ENCODE measurements at places on chromosomes 12 and 14.
A peak's percentile ranks its signal among the peaks of the same experiment; 100 is the strongest.

DNA sequence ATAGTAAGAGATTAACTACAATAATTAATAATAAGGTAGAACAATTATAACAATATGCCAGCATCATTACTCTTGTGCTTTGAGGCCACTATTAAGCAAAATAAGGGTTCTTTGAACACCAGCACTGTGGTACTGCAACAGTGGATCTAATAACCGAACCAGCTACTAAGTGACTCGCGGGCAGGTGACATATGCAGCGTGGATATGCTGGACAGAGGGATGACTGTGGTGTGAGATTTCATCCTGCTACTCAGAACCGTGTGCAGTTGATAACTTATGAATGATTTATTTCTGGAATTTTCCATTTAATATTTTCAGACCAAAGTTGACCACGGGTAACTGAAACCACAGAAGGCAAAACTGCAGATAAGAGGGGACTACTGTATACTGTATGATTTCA is 34.4 kb downstream of the BMAL2 start:
- no peak for DNase-seq

GRCh38 chr12:9253464-9253863 is 45.3 kb upstream of the PZP start:
- DNase-seq = no peak

DNA sequence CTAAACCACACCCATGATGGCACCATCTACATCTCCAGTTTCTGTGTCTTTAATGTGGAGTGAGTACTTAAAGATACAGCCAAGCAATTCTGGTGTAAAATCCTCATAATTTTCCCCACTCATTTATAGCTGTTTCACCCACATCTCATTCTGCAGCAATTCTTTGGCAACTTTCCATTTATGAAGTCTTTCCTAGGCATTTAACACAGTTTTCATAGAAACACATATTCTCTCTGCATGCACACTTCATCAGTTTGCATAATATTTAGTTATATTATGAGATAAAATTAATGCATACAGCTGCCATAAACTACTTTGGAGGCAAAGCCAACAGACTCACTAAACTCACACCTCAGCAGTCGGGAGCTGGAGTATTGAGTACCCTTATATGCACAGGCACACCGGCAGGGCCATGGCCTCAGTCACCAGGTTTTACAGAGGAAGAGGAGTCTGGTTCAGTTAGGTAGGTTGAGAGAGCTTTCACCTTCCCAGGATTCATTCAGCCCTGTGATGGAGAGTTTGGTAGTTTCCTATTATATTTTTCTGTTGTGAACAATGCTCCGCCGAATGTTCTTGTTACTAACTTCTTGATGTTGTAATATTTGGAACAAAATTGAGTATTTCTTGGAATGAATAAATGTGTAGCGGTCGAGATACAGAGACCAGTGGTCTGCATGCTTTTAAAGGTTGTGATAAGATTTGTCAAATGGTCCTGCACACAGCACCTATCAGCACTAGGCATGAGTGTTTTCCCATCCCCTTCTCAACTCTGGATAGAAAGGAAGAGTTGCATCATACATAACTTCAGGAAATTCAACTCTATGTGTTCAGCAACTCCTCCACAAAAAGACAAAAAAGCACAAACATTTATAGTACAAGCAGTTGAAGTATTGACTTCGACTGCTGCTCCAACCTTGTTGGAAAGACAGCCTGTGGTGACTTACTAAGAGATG is 123.5 kb downstream of the TTC8 start:
- no peak for DNase-seq

DNA sequence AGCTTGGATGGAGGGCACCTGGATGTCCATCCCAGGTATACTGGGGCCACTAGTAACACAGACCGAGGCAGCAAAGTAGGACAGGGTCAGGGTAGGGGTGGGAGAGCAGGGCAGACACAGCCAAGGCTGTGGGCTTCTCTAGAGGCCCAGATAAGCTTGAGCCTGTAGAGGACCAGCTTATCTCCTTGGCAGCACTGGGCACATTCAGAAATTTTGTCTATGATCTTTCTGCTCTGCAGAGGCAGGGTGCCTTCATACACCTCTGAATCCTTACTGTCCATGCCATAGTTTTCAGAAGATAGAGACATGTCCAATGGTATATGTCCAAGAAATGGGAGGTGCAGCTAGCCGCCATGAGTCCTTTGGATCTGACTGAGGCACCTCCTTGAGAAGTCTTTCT is 26.4 kb upstream of the USP15 start:
- DNase-seq = no peak

GRCh38 chr12:125890971-125891370 is 825.7 kb downstream of the AACS start:
- DNase-seq = no peak

GRCh38 chr12:41606468-41607445 is 418.6 kb downstream of the PDZRN4 start:
- DNase-seq = no peak

GRCh38 chr14:64812412-64812811 is 67.3 kb downstream of the SPTB start:
- DNase-seq = no peak

- no peak for DNase-seq
Measured at GRCh38 chr14:28751467-28752058, 15.0 kb upstream of the FOXG1 start.

- DNase-seq = no peak
Measured at GRCh38 chr12:54601841-54602240, 13.4 kb upstream of the PPP1R1A start.

DNA sequence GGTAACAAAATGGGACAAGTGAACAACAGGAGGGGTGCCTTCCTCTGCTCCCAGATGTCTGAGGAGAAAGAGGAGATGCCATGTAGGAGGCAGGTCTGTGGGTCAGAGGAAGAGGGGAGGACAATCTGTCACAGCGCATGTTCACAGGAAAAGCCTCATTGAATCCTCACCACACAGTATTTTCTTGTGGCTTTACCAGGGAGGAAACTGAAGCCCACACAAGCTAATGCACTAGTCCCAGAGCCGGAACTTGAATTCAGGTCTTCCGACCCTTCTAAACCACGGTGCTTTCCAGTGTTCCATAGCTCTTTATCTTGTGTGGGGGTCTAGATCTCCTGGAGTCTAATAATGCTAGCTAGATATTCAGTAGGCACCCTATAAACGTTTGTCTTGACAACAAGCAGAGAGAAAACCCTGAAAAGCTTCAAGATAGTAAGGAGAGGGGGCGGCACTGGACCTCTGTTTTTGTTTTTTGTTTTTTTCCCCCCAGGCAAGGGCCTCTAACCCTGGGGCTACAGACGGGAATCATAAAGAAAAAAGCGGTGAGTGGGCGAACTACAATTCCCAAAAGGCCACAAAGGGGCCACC is 371 bp upstream of the SHMT2 start:
- DNase-seq = no peak

GRCh38 chr14:101628471-101628966 is 67.2 kb downstream of the DIO3 start:
- peak; percentile 57 for DNase-seq

GRCh38 chr12:101018540-101018939 is 191.5 kb downstream of the SLC5A8 start:
- no peak for DNase-seq

- no peak for DNase-seq
Measured at GRCh38 chr14:85873006-85873405, 343.1 kb downstream of the FLRT2 start.

- no peak for DNase-seq
Measured at GRCh38 chr12:75526655-75527511, 15.5 kb upstream of the KRR1 start.

- DNase-seq = no peak
Measured at GRCh38 chr12:69003991-69004390, 71.0 kb upstream of the CPM start.

DNA sequence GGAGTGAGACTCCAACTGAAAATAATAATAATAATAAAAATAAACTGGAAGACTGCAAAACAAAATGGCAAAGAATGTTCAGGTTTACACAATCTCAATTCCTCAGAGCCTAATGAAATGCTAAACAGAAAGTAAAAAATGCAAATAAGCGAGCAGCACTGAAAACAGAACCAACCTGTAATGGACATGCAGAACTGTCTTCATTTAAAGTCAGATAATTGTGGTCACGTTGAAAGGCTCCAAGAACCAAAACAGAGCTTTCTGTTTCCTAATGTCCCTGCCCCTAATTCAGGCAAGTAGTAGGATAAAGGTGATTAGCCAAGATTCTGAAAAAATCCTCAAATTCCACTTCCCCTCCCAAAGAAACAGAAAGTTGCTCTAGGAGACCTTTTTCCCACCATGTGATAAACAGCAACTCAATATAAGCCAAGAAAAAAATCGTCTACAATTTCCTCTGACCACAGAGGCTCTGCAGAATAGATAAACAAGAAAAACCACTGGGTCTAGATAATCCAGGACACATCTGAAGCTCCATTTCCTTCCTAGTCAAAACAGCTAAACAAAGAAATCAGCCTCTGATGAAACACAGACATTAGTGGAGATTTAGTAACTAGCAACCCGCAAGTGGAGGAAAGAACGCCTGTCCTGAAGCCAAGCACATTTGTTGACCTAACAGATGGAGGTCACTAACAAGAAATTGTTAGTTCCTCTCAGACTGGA is 3.0 kb downstream of the MIS18BP1 start:
- DNase-seq = no peak

- no peak for DNase-seq
Measured at GRCh38 chr14:93989939-93990338, 7.2 kb upstream of the CCDC197 start.

DNA sequence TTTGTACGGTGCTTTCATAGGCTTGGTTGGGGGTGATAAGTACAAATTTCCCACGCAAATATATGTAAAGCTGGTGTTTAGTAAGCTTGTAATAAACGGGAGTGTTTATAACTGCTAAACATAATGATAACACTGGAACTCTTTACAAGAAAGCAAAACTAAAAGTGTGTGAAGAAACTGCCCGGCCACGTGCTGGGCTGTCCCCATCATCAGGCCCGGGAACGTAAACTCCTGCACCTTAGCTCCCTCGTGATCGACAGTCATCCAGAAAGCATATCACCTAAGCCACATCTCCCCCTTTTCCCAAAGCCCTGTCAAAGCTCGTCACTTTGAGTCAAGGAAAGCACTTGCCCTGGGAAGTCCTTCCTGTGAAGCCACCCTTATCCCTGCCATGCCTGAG is 18.0 kb upstream of the PARP11 start:
- DNase-seq = no peak

DNA sequence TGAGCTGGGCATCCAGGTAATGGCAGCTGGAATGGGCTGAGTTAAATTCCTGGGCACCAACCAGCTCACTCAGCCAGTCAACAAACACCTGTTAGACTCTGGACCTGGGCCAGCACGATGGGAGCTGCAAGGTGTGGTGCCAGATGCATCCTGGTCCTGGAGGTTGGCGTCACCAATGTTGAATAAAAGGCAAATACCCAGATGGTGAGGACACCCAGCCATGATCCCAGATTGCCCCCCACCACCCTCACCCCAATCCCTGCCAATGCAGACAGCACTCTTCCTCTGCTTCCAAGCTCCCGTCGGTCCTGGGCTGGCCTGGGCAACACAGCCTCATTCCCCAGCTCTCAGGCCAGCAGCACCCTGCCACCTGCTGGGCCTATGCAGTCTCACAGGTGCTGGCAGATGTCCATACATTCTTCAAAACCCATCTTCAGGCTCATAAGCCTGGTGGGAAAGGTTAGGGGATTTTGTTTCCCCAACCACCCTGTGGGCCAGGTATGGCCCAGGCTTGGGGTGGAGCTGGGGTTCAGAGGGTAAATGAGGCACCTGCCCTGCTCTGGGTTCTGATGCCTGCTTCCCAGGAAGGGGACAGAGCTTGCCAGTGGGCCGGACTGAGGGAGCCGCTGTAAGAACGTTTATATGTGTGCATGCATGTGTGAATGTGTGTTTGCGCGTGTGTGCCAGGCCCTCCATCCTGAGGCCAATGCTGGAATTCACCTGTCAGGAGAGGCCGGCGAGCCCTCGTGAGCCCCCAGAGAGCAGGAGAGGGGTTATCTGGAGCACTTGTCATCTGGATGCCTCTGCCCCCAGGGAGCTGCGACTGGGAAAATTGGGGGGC is 58.0 kb downstream of the LGMN start:
- no peak for DNase-seq

Data from C1 segment of cervical spinal cord (tissue), 14 donors.